ENCODE measurements at places on chromosomes 2 and 18.
A peak's percentile ranks its signal among the peaks of the same experiment; 100 is the strongest.

GRCh38 chr2:182824056-182824766 is 42.2 kb downstream of the FRZB start:
- no peak for DNase-seq

- peak; percentile 76 for DNase-seq
Measured at GRCh38 chr18:8730080-8730827, 24.9 kb downstream of the MTCL1 start.

- DNase-seq: no peak
Measured at GRCh38 chr2:161745866-161746614, 121.8 kb downstream of the SLC4A10 start.

GRCh38 chr2:16105669-16106281 is 165.4 kb downstream of the MYCN start:
- DNase-seq: no peak
